ENCODE measurements at places on chromosomes 2 and 18. TPM values are rescaled to one million over a fixed set of nuclear protein-coding genes. Genes with fewer than 3 reads are reported as not detected.
A peak's percentile ranks its signal among the peaks of the same experiment; 100 is the strongest.

DNA sequence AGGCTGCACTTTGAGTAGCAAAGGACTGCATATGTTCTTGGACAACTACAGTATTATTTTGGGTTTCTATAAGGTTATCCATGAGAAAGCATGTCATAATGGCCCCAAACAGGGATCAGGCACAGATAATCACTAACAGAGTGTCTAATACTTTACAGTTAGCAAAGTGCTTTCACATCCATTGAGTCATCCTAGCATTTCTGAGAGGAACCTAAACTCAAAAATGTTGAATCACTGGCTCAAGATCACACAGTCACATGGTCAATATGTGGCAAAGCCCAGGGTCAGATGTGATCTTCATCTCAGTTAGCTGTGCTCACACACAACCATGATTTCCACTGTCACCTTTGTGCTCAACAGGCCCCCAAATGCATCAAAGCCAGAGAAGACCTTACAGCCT is 156.1 kb upstream of the VRK2 start:
- no peak overlapping the region for H3K4me3 ChIP-seq
- no peaks in the 10 kb centered on the region for H3K4me1 ChIP-seq
- no peak overlapping the region for H3K27ac ChIP-seq
- H3K27me3 ChIP-seq: no peaks in the 10 kb centered on the region
- H3K36me3 ChIP-seq: no peaks in the 10 kb centered on the region

DNA sequence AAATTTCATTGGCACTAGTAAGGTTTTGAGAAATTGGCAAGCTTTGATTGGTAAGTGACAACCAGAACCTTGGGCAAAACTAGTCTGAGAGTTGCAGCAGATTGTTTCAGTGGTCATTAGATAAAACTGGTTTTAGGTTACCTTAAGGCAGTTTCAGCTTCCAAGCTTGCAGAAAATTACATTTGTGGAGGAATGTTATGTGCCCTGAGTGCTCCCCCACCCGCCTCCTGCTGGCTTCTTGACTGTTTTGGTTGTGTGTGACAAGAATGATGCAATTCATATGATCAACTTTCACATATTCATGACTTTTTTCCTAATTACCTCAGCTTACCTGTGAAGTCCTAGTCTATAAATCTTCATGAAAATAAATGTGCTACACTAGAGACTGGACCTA is 599.5 kb upstream of the ZNF804A start:
- H3K4me1 ChIP-seq: no peaks in the 10 kb centered on the region
- no peak overlapping the region for H3K4me3 ChIP-seq
- H3K27me3 ChIP-seq: no peaks in the 10 kb centered on the region
- no peak overlapping the region for H3K27ac ChIP-seq

DNA sequence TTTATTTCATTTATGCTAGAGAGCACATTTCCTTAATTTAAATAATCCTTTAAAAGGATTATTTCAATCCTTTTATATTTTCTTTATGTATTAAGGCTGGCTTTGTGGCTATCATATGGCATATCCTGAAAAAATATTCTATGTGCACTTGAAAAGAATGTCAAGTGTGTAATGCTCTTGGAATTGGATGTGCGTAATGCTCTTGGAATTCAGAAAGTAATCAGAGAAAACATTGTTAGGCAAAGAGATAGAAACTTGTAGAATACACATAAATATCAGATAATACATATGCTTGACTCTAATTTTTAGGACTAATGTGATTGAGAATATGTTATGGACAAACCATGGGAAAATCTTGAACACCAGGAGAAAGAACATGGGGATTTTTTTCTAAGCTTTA is 197.5 kb upstream of the COL3A1 start:
- no peaks in the 10 kb centered on the region for H3K36me3 ChIP-seq
- no peak overlapping the region for H3K4me3 ChIP-seq
- DNase-seq: no peak
- no peak overlapping the region for H3K27ac ChIP-seq

GRCh38 chr2:209146682-209147320 is 277.0 kb upstream of the MAP2 start:
- H3K27ac ChIP-seq: no peak overlapping the region
- no peaks in the 10 kb centered on the region for H3K4me1 ChIP-seq
- H3K36me3 ChIP-seq: no peaks in the 10 kb centered on the region
- H3K4me3 ChIP-seq: no peak overlapping the region

- H3K4me3 ChIP-seq: no peak overlapping the region
- no peaks in the 10 kb centered on the region for H3K4me1 ChIP-seq
- no peaks in the 10 kb centered on the region for H3K36me3 ChIP-seq
- no peak for DNase-seq
Observed at GRCh38 chr2:17558878-17559277, 18.4 kb downstream of the VSNL1 start.

DNA sequence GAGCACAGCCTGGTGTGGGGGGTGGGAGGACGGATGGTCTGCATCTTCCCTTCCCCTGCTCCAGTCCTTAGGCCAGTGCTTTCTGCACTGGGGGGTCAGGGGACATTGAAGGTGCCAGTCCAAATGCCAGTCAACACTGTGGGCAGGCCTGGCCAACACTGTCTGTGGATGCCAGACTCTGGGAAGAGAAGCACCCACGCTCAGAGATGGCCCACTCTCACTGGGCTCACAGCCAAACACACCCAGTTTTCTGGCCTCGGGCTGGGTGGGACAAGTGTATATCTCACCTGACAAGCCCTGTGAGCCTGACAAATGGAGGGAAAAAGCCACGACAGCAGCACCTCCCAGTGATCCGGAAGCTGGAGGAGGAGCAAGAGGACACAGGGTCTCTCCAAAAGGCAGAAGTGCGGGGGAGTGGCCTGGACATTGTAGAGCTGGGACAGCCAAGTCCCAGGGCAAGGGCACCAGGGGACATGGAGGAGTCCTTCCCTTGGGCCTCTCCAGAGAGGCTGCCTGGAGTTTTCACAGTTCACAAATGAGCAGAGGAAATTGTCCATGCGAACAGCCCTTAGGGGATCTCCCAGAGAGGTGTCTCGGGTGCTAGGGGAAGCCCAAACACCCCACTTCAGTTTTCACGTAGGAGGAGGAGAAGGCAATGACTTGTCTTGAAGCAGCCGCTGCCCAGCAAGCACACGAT is 79.3 kb downstream of the SDC1 start:
- H3K4me3 ChIP-seq: no peak overlapping the region

GRCh38 chr2:63665846-63666475 is 77.2 kb downstream of the MDH1 start:
- H3K27me3 ChIP-seq: no peaks in the 10 kb centered on the region
- no peak for DNase-seq
- no peaks in the 10 kb centered on the region for H3K4me1 ChIP-seq
- no peak overlapping the region for H3K4me3 ChIP-seq
- H3K36me3 ChIP-seq: no peaks in the 10 kb centered on the region
- H3K27ac ChIP-seq: no peak overlapping the region

GRCh38 chr18:58204776-58205442 is 160.9 kb downstream of the NEDD4L start:
- no peak for DNase-seq
- H3K27ac ChIP-seq: no peak overlapping the region
- no peaks in the 10 kb centered on the region for H3K27me3 ChIP-seq
- no peaks in the 10 kb centered on the region for H3K4me1 ChIP-seq
- H3K36me3 ChIP-seq: no peaks in the 10 kb centered on the region
- no peak overlapping the region for H3K4me3 ChIP-seq

- peak; percentile 48 for DNase-seq
- H3K4me3 ChIP-seq: peak overlapping the region; percentile 13
- peaks cover 29% of the 10 kb centered on the region for H3K4me1 ChIP-seq
- H3K36me3 ChIP-seq: no peaks in the 10 kb centered on the region
- H3K27ac ChIP-seq: peak overlapping the region; percentile 4
Observed at GRCh38 chr2:60806988-60807681, 51.1 kb downstream of the PAPOLG start.

- peaks cover 7% of the 10 kb centered on the region for H3K4me1 ChIP-seq
- no peaks in the 10 kb centered on the region for H3K27me3 ChIP-seq
- H3K36me3 ChIP-seq: no peaks in the 10 kb centered on the region
Observed at GRCh38 chr2:227407591-227408151, 19.9 kb upstream of the SCYGR1 start.

GRCh38 chr2:157897106-157897971 is 21.2 kb upstream of the ACVR1 start:
- H3K4me3 ChIP-seq: peak overlapping the region; percentile 33
- no peaks in the 10 kb centered on the region for H3K27me3 ChIP-seq
- peaks cover 69% of the 10 kb centered on the region for H3K4me1 ChIP-seq
- no peaks in the 10 kb centered on the region for H3K36me3 ChIP-seq

DNA sequence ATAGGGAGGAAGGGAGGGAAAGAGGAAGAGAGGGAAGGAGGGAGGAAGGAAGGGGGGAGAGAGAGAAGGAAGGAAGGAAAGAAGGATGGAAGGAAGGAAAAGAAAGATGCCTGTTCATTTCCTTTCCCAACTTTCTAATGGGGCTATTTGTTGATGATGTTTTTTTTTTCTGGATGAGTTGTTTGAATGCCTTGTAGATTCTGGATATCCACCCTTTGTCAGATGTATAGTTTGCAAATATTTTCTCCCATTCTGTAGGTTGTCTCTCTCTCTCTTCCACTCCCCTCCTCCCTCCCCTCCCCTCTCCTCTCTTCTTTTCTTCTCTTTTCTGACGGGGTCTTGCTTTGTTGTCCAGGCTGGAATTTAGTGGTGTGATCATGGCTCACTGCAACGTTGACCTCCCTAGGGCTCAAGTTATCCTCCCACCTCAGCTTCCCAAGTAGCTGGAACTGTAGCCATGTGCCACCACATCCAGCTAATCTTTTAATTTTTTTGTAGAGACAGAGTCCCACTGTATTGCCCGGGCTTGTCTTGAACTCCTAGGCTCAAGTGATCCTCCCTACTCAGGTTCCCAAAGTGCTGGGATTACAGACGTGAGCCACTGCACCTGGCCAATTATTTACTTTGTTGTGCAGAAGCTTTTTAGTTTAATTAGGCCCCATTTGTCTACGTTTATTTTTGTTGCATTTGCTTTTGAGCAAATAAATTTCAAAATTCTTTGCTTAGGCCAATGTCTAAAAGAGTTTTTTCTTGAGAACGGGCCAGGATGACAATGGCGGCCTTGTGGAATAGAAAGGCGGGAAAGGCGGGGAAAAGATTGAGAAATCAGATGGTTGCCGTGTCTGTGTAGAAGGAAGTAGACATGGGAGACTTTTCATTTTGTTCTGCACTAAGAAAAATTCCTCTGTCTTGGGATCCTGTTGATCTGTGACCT is 57.3 kb upstream of the FAM117B start:
- H3K27ac ChIP-seq: no peak overlapping the region
- H3K36me3 ChIP-seq: no peaks in the 10 kb centered on the region
- H3K27me3 ChIP-seq: no peaks in the 10 kb centered on the region

DNA sequence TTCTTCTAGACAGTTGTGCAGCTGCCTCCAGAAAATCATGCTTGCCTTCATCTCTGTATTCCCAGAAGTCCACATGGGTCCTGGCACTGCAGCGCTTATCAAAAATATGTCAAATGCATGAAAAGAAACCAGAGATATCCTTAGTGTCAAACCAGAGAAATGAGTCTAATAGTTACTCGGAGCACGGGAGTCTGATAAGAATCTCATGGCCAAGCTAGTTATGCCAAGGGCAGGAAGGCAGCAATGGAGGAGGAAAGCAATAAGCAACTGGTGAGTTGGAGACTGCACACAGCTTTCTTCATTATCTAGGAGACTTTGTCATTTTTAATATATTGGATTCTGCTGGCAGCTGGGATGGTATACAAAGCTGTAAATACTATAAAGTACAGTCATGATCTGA is 38.6 kb downstream of the TRIB2 start:
- no peaks in the 10 kb centered on the region for H3K4me1 ChIP-seq
- no peak overlapping the region for H3K4me3 ChIP-seq
- DNase-seq: no peak
- H3K36me3 ChIP-seq: no peaks in the 10 kb centered on the region
- no peak overlapping the region for H3K27ac ChIP-seq

DNA sequence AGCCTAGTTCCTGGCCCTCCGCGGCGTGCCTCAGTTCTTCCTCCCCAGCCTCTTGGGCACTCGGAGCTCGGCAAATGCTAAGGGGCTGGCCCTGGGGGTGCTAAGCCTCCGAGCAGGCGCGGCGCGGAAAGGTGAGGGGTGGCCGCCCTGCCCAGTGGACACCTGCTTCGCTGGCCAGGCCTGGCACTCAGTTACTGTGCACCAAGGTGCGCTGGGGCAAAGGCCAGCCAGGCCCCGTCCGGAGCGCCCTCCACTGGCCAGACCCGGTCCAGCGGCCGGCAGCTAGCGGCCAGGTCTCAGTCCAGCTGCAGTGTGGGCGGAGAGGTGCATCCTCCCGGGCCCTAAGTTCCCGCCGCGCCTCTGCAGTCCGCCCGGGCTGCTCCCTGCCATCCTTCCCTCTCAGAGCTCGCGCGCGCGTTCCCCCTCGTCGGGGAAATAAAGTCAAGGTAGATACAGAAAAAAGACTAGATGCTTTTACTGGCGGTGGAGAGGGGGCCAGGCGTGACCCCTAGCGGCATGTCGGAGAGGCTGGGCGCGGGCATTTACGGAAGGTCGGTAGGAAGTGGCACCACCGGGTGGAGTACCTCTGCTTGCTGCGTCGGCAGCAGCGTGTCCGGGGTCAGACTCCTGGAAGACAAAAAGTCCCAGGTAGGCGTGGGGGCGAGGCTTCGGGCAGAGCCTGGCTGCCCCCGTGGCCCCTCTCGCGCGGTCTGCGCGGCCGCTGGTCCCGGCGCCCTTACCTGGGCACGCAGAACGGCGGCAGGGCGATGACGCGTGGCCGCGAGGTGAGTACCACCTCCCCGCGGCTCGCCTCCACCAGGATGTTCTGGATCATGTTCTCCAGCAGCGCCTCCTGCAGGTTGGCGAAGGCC is 9.4 kb upstream of the CRYBA2 start:
- no peaks in the 10 kb centered on the region for H3K36me3 ChIP-seq
- H3K27ac ChIP-seq: no peak overlapping the region
- DNase-seq: peak; percentile 29
- peak overlapping the region; percentile 15 for H3K4me3 ChIP-seq
- H3K27me3 ChIP-seq: peaks cover 42% of the 10 kb centered on the region
- peaks cover 16% of the 10 kb centered on the region for H3K4me1 ChIP-seq

GRCh38 chr2:96816836-96817702 is 1.0 kb downstream of the CNNM3 start:
- peaks cover 52% of the 10 kb centered on the region for H3K4me1 ChIP-seq
- no peaks in the 10 kb centered on the region for H3K27me3 ChIP-seq
- H3K4me3 ChIP-seq: peak overlapping the region; percentile 84
- H3K27ac ChIP-seq: no peak overlapping the region

DNA sequence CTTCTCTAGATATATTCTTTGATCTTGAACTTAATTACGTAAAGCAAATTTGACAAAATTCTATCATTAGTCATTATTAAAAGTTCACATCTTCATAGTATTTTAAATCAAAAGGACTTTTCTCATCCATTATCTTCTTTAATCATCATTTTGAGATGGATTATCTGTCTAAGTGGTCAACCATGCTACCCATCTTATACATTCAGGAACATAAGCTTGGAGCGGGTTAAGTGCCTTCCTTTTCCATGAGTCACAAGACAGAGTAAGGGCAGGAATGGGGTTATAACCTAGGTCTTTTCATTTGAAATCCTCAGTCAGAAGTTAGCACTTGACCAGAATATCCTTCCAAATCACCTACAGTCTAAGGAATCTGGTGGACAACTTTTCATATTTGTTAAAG is 297.1 kb downstream of the TCF4 start:
- H3K4me3 ChIP-seq: no peak overlapping the region
- H3K4me1 ChIP-seq: no peaks in the 10 kb centered on the region
- DNase-seq: no peak
- H3K27me3 ChIP-seq: no peaks in the 10 kb centered on the region

GRCh38 chr2:56889738-56890137 is 705.9 kb downstream of the CCDC85A start:
- no peak overlapping the region for H3K4me3 ChIP-seq
- H3K36me3 ChIP-seq: no peaks in the 10 kb centered on the region
- DNase-seq: no peak

The ACOXL gene
- total RNA-seq: not detected

The HOXD1 gene
- total RNA-seq: not detected

The REG3G gene
- not detected for total RNA-seq

The HOXD8 gene
- total RNA-seq: not detected

The M1AP gene
- not detected for total RNA-seq

The DNER gene
- not detected for total RNA-seq

The GPR148 gene
- not detected for total RNA-seq

The HRH4 gene
- total RNA-seq: not detected

The MAL gene
- total RNA-seq: 27.3 TPM

The ZC3H6 gene
- 7.5 TPM for total RNA-seq

The CDK15 gene
- total RNA-seq: not detected

Measured in CD8-positive, alpha-beta memory T cell (primary cell).